ENCODE measurements at places on chromosomes 2 and 18.

DNA sequence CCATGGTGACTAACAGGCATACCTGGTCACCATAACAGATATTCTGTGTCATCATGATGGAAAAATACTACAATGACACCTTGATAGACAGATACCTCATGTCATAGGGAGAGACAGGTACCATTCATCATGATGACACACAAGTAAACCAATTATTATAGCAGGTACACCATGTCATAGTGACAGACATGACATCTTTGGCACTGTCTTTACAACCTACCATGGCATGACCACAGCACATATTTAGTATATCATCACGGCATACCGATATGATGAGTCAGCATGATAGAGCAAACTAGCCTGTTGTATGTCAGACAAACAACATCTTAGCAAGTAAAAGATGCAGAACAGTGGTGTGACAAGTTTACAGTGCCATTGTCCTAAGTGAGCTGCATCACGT is 101.3 kb upstream of the KLHL29 start:
- DNase-seq, result no peak

DNA sequence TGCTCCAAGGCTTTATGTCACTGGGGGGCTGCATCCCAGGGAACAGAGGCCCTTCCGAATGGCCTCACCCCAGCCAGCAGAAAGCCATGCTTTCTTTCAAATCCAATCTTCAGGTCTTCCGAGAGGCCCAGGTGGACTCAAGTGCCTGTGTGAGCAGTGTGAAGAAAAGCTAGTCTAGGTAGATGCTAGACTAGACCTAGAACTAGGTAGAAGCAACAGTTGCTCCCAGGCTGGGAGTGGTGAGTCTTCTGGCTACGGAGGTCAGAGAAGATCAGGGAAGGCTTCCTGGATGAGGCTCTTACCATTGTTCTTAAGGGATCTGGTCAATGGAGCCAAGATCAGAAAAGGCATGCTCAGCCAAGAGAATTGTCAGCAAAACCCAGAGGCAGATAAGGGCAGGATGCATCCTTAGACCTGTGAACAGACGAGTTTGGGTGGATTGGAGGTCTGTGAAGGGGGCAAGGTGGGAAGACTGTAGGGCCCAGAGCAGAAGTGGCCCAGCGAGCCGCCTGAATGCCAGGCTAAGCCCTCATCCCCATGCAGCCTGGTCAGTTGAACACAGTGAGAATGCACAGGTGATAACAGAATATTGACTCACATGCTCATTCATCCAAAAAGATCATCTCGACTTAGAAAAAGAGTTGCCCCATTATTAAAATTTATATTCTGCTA is 110.8 kb downstream of the SMAD7 start:
- no peak for DNase-seq

DNA sequence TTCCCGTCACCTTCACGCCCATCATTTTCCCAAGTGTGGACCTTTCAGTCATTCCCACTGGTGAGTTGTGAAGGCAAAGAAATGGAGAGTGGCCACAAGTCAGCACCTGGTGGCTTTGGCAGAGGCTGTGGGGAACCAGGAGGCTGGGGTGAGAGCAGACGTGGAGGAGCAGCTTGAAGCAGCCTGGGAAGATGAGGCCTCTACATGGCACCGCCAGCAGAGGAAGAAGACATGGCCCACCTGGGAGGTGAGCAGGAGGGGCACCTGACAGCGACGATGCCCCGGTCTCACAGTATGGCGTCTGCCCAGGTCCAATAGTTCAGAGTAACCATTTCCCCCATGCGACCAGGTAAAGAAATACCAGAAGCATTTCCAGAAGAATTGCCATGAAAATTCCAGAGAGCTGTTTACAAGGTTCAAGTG is 69.0 kb downstream of the TPO start:
- no peak for DNase-seq

GRCh38 chr2:184369307-184369706 is 229.0 kb upstream of the ZNF804A start:
- no peak for DNase-seq

DNA sequence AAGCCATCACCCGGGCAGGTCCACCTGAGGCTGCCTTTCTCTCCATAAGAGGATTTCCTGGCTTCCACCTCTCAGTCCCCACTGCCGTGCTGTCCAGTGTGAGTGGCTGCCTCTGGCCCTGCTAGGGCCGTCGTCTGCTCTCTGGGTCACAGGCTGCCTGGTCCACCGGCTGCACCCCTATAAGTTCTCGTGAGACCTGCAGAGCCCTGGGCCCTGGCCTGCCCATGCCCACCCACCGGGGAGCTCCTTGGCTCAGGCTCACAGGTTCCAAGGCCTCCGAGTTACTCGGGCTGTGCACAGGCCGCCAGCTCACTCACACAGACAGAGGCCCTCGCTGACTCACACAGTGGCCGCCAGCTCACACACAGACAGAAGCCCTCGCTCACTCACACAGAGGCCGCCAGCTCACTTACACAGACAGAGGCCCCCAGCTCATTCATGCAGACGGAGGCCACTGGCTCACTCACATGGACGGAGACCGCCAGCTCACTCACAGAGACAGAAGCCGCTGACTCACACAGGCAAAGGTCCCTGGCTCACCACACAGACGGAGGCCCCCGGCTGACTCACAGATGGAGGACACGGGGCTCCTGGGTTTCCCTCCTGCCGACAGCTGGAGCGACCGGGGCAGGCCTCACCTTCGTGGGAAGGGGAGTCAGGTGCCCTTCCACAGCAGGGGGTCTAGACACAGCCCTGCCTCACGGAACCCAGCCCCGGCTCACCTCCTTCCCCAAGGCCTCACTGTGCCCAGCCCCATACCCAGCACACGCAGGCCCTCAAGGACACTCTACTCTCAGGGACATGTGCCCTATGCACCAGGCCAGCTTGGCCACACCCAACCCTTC is 334.1 kb upstream of the MYT1L start:
- no peak for DNase-seq

DNA sequence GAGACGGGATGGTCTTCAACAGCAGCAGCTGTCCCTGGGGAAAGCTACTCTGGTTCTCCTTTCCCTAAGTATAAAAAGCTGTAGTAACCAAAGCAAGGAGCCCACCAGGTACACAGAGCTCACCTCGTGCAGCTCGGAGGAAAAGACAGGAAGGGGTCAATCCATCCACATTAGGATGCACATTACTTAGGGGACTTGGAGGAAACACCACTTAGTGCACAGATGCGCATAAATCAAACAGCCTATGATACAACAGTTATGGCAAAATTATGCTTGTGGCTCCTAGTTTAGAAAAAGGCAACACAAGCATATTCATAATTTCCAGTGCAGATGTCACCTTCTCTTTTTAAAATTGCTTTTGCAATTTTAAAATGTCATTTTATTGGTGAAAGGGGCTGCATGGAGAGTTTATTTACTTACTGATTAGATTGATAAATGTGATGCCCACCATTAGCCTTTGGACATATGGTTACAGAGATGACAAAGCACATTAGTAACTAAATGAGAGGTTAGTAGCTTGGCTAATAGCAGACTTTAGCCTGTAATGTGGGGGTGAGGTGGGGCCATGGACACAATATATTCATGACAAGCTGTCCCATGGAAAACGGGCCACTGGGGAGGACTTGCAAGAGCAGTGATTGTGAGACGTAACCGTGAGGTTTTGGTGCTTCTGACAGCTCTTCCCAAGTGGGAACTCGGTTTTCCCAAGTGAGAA is 199.8 kb downstream of the MYT1L start:
- no peak for DNase-seq

DNA sequence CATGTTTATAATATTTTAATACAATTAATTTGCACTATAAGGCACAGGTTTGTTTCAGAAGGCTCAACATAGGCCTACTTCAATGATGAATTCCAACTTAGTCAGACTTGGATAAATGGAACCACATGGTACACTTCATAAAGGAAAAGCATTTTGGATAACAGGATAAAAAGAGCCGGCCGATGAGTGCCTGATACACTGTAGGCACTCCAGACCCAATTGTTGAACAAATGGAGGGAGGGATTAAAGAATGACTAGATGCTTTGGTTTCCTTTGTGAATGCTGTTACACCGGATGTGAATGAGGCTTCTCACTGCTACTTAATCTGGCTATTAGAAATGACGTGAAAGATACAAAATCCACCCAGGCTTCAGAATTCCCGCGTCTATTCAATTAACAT is 104.1 kb upstream of the KCTD1 start:
- DNase-seq, result no peak

DNA sequence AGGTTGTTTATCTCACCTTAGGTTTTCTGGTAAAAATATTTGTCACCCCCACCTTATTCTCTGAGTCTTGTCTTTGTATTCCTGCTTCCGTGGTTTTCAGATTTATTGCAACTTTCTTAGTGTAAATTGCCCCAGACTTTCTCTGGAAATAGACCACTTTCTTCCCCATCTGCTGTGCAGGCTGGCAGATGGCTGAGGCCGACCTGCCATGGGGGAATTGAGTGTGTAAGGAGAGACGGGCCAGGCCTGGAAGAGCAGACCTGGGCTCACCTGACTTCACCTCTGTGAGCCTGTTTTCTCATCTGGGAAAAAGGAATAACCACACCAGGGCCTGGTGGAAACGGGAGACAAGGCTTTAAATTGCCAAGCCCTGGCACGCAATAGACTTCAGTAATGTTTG is 44.9 kb downstream of the ACKR3 start:
- DNase-seq, result no peak

- no peak for DNase-seq
These were observed 47.3 kb downstream of the ROCK1 start for GRCh38 chr18:21064347-21064746.

DNA sequence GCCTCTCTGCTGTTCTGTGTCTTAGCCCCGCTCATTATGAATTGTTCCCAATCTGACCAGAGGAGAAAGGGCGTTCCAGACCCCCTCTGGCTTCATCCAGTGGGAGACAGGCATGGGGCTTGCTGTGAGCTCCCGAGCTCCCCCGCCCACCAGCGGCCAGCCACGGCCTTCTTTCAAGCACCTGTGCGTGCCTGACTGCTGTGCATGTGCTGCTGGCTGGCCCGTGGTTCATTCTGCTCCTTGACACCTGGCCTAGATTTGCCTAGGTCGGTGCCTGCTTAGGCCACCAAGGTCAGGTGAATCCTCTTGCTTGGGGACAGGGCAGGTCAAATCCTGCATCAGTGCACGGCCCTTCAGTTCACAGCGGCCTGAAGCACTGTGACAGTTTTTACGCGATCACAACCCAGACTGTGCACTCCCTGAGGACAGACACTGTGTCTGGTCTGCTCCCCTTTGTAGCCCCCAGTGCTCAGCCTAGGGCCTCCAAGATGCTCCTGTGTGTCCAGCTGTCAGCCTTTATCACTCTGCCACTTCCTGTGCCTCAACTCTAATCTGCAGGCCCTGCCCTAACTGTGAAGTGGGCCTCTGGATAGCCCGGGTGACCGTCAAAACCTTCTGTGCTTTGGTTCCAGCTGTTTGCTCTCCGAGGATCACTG is 3.6 kb upstream of the LPIN1 start:
- no peak for DNase-seq

- no peak for DNase-seq
These were observed 601.1 kb downstream of the ARHGAP15 start for GRCh38 chr2:143730155-143730952.

DNA sequence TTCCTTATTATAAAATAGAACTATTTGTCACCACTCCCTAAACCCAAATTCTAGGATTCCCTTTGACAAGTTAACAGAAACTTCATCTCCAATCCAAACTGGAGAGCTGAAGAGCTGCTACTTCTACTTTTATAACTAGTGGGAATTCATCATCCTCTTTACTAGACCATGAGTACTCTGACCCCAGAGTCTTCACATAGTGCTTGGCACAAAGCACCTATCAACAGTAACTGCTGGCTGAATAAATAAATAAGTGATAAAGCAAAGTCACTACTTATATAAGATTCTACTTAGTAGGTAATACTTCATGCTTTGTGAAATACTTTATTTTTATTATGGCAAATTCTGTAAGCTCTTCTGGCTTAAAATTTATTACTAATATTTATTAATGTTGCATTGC is 49.5 kb downstream of the DARS1 start:
- no peak for DNase-seq

DNA sequence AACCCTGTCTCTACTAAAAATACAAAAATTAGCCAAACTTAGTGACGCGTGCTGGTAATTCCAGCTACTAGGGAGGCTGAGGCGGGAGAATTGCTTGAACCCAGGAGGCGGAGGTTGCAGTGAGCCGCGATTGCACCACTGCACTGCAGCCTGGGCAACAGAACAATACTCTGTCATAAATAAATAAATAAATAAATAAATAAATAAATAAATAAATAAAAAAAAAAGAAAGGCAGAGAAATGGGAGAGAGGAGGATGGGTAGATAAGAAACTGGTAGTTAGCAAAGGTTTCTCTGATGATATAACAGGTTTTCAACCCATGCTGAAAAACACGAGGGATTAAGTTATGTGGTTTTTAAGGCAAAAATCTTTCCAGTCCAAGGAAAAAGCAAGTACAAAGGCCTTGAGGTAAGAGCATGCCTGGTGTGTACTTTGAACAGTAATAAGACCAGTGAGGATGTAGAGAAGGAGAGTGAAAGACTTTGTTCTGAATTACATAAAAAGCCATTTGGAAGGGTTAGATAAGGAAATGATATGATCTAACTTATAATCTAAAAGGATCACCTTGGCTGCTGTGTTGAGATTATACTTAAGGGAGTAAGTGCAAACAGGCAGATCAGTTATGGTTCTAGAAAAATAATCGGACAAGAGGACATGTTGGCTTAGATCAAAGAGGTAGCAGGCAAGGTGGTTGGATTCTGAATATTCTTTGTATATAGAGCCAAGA is 159.3 kb downstream of the PTH2R start:
- no peak for DNase-seq

DNA sequence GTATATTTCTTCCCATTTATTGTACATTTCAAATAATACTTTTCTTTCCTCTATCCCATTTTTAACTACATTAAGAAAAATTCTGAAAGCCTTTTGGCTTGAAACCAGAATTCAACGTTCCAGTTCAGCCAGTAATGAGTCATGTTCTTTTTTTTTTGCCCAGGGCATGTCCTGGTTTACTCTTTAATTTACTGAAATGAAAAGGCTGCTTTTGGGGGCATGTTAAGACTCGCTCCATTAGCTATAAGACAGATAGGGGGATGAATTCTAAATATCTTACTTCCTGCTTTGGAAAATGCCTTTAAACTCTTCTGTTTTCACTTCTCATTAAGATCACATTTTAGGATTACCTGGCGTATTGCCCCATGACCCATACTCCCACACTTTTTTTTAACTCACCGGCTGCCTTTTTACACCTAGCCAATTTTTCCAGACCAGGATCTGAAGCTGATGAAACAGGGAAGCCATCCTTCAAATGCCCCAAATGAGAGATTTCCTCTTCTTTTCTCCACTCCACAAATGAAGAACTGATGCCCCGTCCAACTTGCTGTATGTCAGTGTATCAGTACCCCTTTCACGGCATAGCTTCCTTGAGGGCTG is 585 bp downstream of the ABCA12 start:
- no peak for DNase-seq

DNA sequence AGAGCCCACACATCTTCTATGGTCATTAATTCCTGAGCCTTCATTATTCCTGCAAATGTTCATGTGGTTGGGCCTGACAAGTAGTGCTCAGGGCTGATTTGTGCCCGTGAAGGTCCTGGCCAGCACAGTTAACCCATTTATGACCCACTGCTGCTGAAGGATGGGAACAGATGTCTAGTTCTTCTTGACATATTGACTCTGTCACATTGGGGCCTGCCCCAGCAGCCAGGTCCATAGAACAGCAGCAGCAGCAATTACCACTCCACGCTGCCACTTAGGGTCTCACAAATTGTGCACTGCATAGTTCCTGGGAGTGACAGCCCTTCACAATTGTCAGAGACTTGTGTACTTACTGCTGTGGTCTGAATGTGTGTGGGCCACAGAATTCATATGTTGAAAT is 442.3 kb upstream of the RGPD4 start:
- DNase-seq, result no peak

GRCh38 chr2:43133708-43134570 is 92.5 kb downstream of the ZFP36L2 start:
- DNase-seq, result peak; percentile 69
